Upper lobe of right lung (tissue), 1 donor: ENCODE measurements at places on chromosomes 4 and X.

DNA sequence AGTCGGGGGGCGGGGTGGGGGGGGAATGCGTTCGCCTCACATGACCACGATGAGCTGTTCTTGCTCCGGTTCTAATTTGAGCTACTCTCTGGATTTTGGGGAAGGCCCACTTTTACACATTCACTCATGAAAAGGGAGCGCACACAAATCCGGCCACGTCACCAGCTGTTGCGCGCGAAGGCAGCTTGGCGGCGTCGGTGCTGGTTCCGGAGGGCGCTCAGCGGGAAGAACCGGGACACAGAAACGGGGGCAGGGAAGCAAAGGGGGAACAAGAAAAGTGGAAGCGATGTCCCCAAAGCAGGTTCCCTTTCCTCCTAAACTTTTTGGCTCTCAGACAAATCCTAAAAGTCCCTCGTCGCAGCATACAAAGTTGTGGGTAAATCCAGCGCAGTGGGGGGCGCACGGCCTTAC lies 605 bp downstream of the ANXA5 start:
- peak; percentile 90 for DNase-seq

DNA sequence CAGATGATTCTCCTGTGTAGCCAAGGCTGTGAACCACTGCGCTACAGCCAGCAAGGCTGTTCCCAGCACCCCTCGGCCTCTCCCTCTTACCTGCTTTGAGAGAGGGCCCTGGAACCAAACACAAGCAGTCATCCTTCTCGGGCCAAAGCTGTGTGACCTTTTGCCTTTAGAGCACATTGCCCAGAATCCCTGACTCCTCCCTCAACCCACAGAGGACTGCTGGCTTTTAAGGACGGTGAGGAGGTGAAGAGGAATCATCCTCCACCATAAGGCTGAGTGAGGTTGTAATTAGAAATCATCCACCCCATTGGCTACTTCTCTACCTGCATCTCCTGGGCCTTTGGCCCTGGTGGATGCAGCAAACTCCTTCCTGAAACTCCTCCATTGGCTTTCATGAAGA lies 93.6 kb upstream of the PJA1 start:
- DNase-seq, result no peak

DNA sequence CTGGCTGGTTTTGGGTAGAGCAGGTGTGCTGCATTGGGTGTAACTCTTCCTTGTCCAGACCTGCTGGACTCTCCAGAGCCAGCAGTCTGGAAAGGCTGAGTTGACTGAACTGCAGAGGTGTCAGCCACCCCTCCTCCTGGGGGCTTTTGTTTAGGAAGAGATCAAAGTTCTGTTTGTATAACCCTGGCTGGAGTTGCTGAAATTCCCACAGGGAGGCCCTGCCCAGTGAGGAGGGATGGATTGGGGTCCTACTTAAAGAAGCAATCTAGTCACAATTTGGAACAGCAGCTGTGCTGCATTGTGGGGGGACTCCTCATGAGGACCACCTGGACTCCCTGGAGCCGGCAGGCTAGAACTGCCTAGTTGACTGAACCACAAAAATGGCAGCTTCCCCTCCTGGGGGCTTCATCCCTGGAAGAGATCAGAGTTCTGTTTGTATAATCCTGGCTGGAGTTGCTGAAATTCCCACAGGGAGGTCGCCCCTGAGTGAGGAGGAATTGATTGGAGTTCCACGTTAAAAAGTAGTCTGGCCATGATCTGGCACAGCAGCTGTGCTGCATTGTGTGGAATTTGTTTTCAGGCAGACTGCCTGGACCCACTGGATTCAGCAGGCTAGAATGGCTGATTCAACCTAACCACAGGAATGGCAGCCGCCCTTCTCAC lies 264.9 kb upstream of the ZC4H2 start:
- DNase-seq, result no peak

DNA sequence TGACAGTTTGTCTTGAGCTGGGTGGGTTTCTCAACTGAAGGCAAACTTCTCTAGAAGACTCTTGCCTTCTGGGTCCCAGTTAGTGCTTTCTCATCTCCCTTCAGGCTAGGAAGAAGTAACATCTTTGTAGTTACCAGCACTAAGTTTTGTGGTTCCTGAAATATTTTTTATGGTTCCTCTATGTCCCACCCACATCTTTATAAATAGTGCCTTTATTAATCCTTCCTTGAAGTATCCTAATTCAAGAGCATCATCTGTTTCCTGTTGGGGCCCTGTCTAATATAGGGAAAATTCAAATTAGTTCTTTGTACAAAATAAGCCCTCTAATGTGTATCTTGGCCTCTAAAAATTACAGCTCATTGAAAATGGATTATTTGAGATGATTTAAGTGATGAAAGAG lies 147.4 kb upstream of the MAOA start:
- no peak for DNase-seq

- DNase-seq, result no peak
Measured at GRCh38 chr4:80592950-80593349, 257.4 kb downstream of the CFAP299 start.

DNA sequence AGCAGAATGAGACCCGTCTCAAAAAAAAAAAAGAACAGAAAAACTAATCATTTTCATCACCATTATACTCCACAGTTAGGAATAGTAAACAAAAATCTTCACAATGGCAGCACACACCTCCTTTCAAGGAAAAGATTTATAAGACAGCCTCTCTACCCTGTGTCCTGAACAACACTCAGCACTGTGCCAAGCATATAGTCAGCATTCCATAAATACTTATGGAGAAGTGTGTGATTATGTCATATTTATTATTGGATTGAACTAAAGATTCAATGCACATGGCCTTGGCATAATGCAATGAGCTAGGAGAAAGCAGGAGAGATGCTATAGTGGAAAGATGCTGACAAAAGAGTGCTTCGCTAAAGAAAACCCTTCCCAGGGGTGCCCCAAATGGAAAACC lies 52.6 kb downstream of the FAM114A1 start:
- no peak for DNase-seq

- DNase-seq, result no peak
Measured at GRCh38 chr4:132865922-132866321, 283.2 kb upstream of the PCDH10 start.

DNA sequence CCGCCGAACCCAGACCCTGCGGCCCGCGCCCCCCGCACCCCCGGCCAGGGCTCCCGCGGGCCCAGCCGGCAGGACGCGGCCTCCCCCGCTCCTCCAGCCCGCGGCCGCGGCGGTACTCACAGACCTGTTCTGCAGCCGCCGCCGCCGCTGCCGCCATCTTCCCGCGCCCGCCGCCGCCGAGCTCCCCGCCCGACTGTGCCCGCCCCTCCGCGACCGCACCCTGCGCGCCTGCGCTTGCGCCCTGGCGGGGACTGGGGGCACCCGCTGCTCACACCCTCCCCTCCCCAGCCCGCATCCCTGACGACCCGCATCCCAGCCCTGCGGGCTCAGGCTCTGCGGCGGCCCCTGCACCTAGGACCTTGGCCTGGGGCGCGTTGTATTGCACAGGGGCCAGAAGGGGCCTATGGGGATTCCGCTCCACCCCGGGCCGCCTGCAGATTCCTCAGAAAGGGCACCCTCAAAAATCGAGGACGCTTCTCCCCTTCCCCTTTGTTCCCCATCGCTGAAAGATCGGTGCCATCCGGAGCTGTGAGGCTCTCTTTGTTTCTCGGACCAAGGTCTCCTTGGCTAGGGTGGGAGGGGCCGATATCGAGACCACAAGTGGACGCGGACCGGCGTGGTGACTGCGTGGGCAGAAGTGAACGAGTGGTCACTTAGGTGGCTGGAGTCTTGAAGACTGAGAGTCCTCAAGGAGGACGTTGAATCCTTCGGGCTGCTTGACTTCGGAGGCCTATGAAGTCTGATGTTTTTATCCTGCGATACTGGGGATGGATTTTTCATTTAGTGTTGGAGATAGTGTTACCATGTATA lies at the start of gene SGCB:
SGCB (minus strand) TSS at position 197 of the 810 bp plus-strand sequence; CDS start at position 157, 40 bp downstream.
- DNase-seq, result peak; percentile 86

DNA sequence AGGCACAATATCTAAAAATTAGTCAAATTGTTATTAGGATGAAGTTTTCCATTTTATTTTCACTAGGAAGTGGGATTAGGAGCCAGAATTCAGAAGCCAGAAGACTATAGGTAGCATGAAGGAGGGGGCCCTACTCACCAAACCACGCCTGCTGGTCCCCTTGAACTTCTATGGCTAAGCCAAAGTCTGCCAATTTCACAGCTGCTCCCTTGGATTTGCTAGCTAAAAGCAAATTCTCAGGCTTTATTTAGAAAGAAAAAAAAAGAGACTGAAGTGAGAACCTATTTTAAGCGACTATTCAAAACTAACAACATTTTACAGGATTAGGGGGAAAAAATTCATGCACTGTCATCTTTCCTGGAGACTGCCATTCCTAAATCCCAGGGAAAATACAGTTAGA lies 224.3 kb downstream of the CAMK2D start:
- no peak for DNase-seq

- no peak for DNase-seq
Measured at GRCh38 chrX:49262603-49263002, 1.9 kb downstream of the FOXP3 start.

DNA sequence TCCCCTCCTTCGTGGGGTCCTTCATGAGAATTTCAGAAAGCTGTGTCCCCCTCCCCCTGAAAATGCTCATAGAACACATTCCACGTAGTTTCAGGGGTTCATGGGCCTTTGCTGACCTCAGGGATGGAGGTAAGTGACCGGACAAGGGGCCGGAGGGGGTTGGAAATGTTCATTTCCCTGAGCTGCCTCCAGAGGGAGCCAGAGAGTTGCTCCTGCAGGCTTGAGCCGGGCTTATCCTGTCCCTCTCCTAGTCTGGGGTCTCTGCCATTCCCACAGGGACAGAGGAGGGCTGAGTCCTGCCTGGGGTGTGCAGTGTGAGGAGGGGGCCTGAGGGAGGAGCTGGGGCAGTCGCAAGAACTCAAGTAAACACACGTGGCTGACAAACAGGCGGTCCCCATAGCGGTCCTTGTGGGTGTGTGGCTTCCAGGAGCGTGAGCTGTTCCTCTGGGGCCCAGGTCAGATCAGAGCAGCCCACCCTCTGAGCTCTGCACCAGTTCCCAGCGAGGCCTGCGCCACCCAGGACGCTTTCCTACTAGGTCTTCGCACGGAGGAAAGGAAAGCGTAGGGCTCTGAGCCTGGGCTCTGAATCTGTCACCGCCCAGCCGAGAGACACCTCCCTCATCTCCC lies 62.5 kb downstream of the WFS1 start:
- DNase-seq, result no peak

DNA sequence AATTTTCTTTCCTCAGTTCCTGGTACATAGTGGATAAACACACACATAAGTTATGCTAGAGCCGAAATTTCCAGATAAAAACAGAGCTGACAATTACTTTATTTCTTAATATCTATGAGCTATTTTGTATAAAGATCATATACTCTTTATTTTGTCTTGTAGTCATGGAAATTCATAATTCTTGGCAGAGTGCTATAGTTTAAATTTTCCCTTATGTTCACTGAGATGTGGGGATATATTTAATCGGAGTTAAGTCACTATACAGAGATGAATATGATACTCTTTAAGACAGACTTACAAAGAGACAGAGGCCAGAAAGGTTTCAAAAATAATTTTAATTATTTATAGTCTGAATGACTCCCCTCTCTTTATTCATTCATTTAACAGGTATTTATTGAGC lies 89.7 kb downstream of the PPEF1 start:
- DNase-seq, result no peak

DNA sequence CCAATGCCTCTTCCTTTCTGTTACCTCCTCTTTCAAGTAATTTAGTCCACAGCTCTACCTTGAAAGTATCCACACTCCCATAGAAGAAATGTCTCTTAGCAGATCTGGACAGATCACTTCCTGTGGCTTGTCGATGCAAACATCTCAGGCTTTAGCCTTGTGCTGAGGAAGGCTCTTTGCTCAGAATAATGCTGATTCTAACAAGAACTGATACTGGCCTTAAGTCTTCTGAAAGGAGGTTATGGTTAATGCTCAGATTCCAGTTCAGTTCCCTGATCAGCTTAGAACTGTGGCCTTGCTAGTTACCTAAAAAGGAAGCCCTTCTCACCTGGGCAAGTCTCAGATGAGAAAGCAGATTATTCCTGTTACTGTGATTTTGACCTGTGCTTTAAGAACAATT lies 230.1 kb upstream of the FAT4 start:
- no peak for DNase-seq

GRCh38 chr4:105520819-105521790 lies 31.3 kb upstream of the ARHGEF38 start:
- no peak for DNase-seq

- DNase-seq, result peak; percentile 33
Measured at GRCh38 chr4:8738471-8738931, 133.1 kb downstream of the HMX1 start.

- DNase-seq, result no peak
Measured at GRCh38 chr4:7526491-7526890, 91.8 kb upstream of the PSAPL1 start.

GRCh38 chr4:99082192-99082591 lies 6.4 kb downstream of the ADH5 start:
- DNase-seq, result no peak

DNA sequence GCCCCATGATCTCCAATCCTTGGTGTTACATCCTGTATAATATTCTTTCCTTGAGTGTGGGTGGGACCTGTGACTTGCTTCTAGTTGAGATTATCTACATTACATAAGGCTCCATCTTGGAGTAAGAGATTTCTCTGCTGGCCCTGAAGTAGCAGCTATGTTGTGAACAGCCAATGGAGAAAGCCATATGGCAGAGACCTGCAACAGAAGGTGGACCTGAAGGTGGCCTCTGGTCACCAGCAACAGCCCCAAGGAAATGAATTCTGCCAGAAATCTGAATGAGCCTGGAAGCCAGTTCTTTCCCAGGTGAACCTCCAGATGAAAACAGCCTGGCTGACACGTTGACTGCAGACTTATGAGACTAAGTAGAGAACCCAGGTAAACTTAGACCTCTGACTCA lies 2.3 kb upstream of the INTS6L start:
- no peak for DNase-seq

GRCh38 chr4:105710012-105710600 lies 1.5 kb downstream of the GSTCD start:
- DNase-seq, result no peak

DNA sequence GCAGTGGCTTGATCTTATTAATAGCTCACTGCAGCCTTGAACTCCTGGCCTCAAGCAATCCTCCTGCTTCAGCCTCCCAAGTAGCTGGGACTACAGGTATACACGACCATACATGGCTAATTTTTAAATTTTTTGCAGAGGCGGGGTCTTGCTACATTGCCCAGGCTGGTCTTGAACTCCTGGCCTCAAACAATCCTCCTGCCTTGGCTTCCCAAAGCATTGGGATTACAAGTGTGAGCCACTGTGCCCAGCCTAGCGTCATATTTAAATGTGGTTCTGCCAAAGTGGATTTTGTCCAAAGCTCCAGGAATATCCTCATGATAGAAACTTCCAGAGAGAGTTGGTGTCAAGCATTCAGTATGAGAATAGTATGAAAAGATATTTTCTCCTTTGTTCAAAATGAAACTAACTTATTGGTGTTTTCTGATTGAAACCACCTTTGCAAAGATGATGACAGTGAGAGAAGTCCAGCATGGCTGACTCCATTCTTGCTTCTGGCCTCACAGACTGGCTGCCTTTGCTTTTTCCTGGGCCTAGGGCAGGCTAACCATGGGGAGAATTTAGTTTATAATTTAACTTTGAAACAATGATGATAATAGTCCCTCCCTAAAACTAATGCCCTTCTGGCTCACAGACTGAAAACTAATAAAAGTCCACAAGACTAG lies 129.0 kb downstream of the C4orf51 start:
- DNase-seq, result no peak
